ENCODE measurements at places on chromosomes 4 and X.

DNA sequence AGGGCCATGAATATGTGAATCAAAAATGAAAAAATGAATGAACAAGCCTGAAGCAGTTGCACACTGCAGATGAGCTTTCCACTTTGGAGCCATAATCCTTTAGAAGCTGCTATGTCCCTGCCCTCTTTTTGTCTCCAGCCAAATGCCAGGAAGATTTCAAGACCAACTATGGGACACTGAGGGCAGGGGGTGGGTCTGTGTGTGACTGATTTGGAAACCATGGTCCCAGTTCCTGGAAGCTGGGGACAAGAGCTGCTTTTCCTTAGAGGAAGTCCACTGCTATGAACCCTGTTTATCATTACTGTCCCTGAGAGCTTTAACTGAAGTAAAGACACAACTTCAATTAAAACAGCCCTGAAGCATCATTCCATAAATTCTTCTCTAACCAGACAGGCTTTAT lies 153.9 kb upstream of the GPC4 start:
- DNase-seq = no peak

- no peak for DNase-seq
Measured at GRCh38 chr4:2318885-2319284, 57.0 kb upstream of the MXD4 start.

GRCh38 chr4:95510877-95511276 lies 37.9 kb downstream of the UNC5C start:
- no peak for DNase-seq

- DNase-seq = no peak
Measured at GRCh38 chr4:8303081-8303480, 33.5 kb downstream of the HTRA3 start.

- no peak for DNase-seq
Measured at GRCh38 chr4:90546114-90546513, 418.9 kb downstream of the CCSER1 start.

DNA sequence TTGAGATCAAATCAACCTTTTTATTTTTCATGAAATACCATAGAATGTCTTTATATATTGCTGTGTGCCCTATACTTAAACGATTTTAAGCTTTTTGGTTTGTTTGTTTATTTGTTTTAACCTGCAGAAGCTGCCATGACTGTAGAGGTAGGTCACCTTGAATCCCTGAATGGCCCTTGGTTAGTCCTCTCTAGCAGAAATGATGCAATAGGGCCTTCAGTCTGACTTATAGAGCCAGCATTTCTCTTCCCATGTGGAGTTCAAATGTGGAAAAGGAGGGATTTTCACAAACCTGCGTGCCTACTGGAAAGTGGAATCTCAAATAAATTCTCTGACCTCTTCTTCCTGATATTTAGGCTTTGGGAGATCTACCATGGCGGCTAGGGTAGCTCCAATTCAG lies 327.9 kb downstream of the MAPK10 start:
- DNase-seq = no peak

DNA sequence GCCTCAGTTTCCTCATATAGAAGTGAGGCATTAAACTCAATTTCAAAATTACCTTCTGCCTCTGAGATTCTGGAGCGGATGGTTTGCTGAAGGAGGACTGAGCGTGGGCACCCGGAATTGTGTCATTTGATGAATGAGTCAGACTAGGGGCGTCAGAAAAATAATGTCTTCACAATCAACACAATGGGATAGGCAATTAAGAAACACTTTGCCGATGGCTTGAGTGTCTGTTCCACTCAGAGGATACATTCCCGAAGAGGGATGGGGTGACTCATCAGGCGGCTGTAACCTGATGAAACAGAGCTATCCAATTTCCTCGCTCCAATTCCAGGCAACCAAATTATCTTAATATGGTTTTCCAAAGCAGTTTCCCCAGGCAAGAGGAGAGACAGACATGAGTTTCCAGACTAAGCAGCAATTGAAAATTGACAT lies 1.2 kb upstream of the CHRNA9 start:
- DNase-seq = peak; percentile 32

DNA sequence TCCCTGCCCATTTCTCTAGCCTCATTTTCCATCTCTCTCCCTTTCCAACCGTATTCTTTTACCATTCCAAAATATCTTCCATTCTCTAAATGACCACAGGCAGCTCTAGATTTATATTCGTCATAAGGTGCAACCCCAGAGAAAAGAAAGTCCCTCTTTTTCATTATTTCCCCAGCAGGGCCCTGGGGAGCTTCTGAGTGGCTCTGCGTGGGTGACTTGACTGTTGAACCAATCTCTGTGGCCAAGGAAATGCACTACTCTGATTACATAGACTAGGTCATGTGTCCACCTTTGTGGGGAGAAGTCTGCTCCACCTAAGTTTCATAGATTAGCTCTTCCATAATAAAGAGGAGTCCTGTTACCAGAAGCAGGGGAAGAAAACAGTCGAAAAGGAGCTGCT lies 51.4 kb downstream of the ATOH1 start:
- no peak for DNase-seq

DNA sequence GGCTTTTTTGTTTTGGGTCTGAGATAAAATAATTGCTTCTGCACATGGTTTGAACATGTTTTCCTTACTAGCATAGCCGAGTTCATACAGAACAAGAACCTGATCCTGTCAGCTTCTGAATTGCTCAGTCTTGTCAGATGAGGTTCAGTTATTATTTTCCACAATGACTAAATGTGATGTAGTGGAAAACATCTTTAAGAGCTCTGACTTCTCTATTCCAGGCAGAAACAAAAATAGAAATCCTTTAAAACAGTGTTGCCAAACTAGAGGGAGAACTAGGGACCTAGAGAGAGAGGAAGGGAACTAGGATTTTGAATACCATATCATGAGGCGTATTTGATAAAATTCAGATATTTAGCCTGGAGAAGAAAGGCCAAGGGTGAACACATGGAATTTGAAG lies 2.0 kb downstream of the ATP6AP2 start:
- no peak for DNase-seq

- no peak for DNase-seq
Measured at GRCh38 chr4:156330436-156331031, 376.9 kb upstream of the CTSO start.

DNA sequence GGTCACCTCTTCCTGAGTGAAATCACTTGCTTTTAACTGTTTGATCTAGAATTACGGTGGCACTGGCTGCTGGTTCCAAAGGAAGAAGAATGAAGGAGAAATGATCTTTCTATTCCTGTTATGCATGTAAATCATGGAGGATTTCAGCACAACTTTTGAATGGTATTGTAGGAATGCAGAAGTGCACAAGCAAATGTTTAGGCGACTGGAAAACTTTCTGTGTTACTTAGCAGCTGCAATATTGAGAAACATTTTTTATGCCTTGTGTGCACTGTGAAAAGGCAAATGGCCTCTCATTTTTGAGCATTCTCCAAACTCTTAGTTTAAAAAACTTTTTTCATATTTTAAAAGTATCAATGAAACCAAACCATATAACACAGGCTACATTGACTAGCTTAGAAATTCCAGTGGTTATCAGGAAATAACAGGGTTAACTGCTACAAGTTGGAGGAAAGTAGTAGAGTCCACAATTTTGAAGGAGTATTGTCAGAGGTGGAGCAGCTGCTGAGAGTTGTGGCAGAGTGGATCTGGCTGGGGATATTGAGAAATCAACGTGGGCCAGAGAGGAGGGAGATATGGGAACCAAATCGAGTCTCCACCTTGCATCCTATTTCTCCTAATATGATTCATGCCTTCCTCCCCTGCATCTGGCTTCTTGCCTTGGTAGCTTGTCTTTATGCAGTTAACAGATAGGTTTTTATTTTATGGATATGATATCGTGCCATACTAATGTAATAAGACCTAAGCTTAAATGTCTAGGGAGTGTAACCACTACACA lies 32.0 kb upstream of the FHL1 start:
- DNase-seq = no peak

DNA sequence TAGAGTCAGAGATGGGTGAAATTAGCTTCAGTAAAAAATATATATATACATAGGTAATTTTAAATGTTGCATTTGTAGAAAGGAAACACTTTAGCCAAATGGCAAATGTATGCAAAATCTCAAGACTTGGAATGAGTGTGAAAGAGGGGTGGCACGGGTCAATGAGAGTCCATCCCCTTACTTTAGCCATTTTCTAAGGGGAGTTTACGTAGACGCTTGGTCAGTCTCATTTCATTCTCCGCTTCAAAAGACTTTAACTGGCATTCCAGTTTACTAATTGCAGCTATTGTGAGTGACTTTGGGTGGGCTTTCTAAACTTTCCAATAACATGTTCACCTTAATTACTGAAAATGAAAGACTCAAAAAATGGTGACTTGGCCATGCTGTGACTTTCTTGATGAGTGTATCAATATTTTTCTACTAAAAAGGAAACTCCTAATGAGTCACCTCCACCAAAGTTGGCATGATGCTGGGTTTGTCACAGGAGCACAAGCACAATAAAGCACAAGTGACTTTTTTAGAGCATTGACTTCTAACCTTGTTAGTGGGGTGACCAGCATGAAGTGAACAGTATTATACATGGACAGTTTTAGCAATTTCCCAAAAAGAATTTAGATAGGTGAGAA lies 356.0 kb upstream of the RASGEF1B start:
- no peak for DNase-seq

DNA sequence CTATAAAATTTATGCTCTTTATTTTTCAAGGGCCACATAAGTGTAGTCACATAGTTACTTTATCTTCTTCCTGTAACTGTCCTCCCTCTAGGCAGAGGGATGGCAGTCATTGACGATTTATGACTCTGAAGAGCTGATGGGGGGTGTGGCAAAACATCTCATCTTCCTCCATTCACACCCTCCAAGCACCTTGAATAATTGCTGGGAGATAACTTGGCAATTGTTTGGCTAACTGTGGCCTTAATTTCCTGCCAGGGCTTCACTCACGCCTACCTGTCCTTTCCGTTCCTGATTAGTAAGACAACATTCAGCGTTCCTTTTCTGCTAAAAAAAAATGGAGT lies 329.2 kb downstream of the ARHGAP10 start:
- DNase-seq = no peak

DNA sequence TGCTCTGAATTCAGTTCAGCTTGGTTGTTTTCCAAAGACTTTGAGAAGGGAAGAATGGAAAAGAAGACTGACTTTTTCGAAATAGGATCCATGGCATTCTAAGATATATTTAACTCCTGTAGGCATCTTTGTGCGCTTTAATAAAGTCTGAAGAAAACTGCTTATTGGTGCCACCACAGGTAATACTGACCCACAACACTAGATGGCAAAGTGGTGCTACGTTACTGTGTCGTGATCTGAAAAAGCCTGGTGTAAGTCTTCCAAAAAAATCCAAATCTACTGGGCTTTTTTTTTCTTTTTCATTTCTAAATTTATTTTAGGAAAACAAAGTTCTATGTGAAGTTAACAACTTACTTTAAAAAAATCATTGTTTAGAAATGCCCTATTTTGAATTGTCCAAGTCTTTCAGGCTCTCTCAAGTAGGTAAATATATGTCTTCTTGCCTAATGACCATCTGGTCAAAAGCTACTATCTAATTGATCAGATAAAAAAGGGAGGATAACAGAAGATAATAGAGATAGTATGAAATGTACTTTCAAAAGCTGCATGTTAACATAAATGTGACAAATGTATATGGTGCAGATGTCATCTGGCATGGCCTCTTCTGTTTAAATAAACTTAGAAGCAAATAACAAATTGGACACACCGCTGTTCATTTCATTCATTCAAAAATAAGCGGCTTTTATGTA lies 47.0 kb upstream of the MID1IP1 start:
- DNase-seq = peak; percentile 65

GRCh38 chr4:57065730-57066482 lies 44.3 kb downstream of the IGFBP7 start:
- DNase-seq = no peak

- DNase-seq = no peak
Measured at GRCh38 chrX:81791086-81791485, 589.2 kb downstream of the SH3BGRL start.

DNA sequence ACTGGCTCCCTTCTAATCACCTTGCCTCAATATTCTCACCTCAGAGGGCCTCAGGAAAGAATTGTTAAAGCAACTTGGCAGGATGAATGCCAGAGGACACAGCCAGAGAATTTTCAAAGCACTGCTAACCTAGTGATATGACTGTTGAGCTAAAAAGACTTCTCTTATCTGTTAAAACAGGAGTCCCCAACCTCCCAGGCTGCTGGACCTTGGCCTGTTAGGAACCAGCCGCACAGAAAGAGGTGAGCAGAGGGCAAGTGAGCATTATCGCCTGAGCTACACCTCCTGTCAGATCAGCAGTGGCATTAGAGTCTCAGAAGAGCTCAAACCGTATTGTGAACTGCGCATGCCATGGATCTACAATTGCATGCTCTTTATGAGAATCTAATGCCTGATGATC lies 1.7 kb upstream of the KCNE5 start:
- no peak for DNase-seq

- DNase-seq = peak; percentile 5
Measured at GRCh38 chr4:46329118-46329976, 60.6 kb downstream of the GABRA2 start.

DNA sequence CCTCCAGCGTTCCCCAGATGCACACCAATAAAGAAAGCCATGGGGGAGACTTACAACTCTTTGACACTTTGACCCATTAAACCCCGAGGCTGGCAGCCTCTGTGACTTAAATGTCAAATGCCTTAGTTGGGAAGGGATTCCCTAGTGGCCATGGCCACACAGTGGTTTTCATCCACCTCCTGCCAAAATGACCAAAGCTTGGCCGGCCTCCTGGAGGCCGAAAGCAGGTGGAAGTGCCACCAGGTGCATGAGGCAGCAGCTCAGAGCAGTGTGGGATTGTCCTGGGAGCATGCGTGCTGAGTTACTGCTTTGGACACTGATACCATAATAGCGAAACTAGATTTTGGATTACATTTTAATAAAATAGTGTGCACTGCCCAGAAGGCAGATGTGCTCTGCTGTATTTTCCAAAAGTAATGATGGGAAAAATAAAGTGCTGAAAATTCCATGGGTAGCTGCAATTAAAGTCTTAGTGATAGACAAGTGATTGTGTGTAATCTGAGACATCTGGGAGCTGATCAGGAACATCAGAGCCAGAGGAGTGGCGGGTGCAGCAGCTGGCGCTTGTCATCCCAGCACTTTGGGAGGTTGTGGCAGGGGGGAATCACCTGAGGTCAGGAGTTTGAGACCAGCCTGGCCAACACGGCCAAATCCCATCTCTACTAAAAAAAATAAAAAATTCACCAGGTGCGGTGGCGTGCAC lies 39.8 kb upstream of the TADA2B start:
- no peak for DNase-seq

GRCh38 chr4:169015186-169015623 lies 5.2 kb upstream of the CBR4 start:
- DNase-seq = no peak

DNA sequence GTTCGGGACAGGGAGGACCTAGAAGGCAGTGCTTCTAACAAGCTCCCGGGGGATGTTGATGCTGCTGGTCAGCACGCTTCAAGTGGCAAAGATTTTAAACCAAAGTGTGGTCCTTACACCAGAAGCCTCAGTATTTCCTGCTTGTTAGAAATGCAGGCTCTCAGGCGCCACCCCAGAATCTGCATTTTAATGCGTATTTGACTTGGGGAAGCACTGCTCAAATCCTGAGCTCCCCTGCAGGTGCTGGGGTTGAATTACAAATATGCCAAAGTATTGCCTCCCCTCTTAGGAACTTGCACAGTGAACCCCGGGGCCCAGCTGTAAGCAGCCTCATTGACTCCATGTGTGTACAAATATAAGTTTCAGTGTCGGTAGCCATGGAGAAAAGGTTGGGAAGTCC lies 70.8 kb upstream of the RAI2 start:
- no peak for DNase-seq

- no peak for DNase-seq
Measured at GRCh38 chr4:110109455-110109854, 89.0 kb downstream of the ELOVL6 start.

- no peak for DNase-seq
Measured at GRCh38 chr4:154579927-154580326, 10.6 kb downstream of the FGA start.

Data from NCI-H748 treated with DMSO at 0.1 percent for 48 hours (cell line).